ENCODE measurements at places on chromosomes 1 and 21.

DNA sequence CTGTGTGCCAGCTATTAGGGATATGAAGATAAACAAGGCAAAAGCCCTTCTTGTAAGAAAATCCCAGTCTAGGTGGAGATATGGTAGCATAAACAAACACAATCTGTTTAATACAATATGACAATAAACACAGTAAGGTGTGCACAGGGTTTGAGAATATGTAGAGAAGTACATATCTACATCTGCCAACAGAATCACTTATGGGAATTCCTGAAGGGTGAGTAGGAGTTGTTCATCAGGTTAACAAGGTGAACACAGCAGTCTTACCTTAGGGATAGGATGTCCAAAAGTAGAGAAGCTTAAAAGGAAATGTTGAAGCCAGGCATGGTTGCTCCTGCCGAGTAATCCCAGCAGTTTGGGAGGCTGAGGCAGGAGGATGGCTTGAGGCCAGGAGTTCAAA lies 57.7 kb upstream of the LRRC7 start:
- DNase-seq: no peak

DNA sequence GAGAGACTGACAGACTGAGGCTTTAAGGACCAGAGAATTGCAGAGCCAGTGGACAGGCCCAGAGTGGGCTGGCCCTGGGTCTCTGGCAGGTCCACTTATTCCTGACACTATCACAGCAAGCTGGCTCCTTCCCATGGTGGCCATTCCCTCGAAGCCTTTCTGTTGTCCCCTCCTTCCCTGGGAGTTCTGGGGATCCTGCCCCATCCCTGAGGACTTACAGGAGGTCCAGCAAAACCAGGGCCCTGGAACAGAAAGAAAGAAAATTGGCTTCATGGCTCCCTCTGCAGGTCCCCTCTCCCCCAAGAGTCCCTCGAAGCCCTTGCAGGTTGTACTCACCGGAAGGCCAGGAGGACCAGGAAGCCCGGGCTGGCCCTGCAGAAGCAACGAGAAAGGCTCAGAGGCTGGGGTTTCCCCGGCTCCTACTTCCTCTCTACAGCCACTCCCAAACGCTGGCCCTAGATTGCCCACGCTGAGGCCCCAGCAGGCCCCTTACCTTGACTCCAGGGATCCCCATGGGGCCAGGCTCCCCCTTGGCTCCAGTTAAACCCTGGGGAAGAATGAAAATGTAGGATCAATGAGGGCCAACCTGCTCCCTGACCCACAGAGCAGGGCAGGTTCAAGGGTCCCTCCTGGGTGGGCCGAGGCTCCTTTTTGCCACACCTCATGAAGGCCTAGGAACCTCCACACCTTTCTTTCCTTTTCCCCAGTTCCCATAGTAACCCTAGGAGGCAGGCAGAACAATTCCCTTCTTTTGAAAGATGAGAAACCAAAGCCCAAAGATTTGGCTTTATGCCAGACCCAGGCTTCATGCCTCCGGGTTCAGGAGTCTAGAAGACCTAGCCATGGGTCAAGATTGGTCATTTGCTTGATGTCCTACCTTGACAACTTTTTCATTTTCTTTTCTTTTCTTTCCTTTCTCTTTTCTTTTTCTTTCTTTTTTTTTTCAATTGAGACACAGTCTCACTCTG lies 4.6 kb downstream of the COL9A2 start:
- DNase-seq: no peak

DNA sequence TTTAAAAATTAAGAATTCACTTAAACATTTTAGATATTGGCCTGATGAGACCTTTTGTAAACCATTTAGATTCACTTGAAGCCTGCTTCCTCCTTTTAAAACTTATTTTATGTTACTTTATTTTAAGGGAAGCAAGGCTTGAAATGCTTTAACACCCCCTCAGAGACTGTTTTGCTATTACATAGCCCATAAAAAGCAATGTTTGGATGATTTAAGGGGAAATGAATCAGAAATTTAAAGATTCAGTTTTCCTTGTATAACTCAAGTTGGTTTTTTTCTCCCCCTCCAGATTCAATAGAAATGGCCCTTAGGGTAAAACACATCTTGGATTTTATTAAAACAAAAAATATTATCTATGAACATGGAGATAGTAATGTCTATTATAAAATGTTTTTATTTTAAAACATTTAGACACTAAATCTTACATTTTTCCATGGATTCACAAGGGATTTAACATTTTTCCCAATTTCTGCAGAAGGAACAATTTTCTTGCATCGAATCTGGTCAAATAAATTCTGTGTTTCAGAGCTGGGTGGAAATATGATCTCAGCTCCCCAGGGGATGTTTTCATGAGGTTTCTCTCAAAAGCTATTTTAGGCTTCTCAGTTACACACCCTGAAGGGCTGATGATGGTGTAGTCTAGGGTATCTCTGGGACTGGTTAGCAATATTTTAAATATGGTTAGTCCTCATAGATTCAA lies 69.3 kb upstream of the WARS2 start:
- no peak for DNase-seq

GRCh38 chr1:220746851-220747250 lies 1.3 kb upstream of the MTARC2 start:
- no peak for DNase-seq

- no peak for DNase-seq
Observed at GRCh38 chr1:68516066-68516465, 19.2 kb upstream of the DEPDC1 start.
